ENCODE measurements at places on chromosomes 1 and 21. TPM values are rescaled to one million over a fixed set of nuclear protein-coding genes. Genes with fewer than 3 reads are reported as not detected.

DNA sequence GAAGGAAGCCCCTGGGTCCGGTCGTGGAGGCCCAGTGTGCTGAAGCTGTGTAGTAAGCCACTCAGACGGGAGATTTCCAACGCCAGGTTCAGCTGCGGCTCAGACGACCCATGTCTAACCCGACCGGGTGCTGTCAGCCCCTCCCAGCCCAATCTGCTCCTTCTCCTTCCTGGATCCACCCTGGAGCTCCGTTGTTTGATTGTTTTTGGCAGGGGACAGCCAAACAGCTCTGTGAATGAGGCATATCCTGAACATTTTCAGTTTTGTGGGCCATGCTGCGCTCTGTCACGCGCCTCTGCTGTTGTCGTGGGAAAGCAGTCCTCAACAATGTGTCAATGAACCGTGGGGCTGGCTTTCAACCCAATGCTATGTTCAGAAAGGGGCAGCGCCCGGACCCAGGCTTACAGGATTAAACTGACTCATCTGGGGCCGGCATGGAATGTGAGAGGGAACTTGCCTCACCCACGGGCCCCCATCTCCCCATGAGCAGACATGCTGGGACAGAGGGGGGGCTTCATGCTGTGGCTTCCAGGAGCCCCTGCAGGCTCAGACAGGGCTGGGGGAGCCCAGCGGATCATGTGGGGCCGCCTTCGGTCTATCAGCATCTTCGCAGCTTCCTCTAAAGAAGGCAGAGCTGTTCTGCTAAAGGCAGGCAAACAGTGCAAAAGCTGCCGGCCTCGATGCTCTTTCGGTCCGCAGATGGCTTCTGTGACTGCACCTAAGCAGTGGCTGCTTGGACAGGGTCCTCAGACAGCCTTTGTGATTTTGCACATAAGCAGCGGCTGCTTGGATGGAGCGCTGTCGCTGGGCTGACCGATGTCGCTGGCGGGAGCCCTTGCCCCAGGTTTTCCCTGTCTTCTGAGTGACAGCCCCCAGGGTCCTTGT, 101.7 kb downstream of the RIPK4 start:
- DNase-seq = no peak
- H3K36me3 ChIP-seq = no peaks in the 10 kb centered on the region
- H3K4me1 ChIP-seq = no peaks in the 10 kb centered on the region
- H3K27me3 ChIP-seq = no peaks in the 10 kb centered on the region

- H3K27ac ChIP-seq = no peak overlapping the region
- H3K4me3 ChIP-seq = no peak overlapping the region
- H3K36me3 ChIP-seq = no peaks in the 10 kb centered on the region
- H3K4me1 ChIP-seq = peaks cover 27% of the 10 kb centered on the region
- no peaks in the 10 kb centered on the region for H3K27me3 ChIP-seq
Measured at GRCh38 chr1:3618881-3619671, 5.7 kb upstream of the TPRG1L start.

DNA sequence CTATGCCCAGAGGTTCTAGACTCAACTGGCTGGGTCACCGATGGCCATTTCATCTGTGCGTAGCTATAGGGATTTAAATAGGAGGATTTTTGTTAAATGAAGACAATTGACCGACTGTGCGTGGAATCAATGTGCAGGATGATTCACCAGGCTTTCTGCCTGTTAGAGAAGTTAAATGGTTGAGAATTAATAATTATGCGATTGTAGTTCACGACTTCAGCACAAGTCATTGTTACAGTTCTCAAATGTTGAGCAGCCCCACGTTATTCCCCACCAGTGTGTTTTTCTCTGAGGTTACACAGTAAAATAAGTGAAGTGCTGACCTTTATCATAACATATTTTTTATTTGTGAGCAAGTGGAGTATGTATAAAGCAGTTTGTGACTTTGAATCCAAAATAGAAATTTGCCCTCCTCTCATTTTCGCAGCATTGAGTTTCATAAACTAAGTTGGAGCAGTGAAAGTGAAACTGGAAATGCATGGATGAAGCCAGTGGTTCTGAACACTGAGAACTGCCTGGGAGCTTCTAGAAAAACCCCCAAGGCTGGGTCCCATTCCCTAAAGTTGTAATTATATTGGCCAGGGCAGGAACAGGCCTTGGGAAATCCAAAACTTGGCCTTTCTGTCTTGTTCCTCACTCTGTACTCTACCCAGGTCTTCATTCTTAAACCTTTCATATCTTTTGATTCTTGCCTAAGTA, 102.6 kb downstream of the GALNT2 start:
- H3K27ac ChIP-seq = no peak overlapping the region
- DNase-seq = no peak
- H3K4me3 ChIP-seq = no peak overlapping the region
- H3K4me1 ChIP-seq = peaks cover 14% of the 10 kb centered on the region
- no peaks in the 10 kb centered on the region for H3K27me3 ChIP-seq

GRCh38 chr1:119903443-119903835, 7.1 kb upstream of the ADAM30 start:
- no peaks in the 10 kb centered on the region for H3K4me1 ChIP-seq
- H3K36me3 ChIP-seq = no peaks in the 10 kb centered on the region
- H3K4me3 ChIP-seq = no peak overlapping the region
- DNase-seq = no peak
- no peaks in the 10 kb centered on the region for H3K27me3 ChIP-seq
- H3K27ac ChIP-seq = no peak overlapping the region

DNA sequence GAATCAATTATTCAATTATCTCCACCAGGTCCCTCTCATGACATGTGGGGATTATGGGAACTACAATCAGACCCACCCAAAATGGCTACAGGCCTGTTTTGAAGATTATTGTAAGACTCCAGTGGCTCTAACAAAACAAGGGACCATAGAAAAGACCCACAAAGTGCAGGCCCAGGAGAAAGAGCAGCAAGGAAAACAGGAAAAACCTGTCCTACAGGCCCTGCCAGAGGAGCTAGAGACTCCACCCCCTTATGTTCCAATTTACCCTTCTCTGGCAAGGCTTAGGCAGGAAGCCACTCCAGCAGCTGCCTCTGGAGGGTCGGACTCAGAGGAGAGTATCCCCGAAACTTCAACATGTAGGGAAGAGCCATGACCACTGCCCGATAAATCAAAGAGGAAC, 96.5 kb downstream of the LIPI start:
- no peak for DNase-seq
- no peaks in the 10 kb centered on the region for H3K36me3 ChIP-seq
- no peak overlapping the region for H3K27ac ChIP-seq
- no peak overlapping the region for H3K4me3 ChIP-seq
- H3K4me1 ChIP-seq = no peaks in the 10 kb centered on the region

GRCh38 chr21:14943616-14944015, 121.2 kb downstream of the NRIP1 start:
- H3K4me3 ChIP-seq = no peak overlapping the region
- H3K36me3 ChIP-seq = no peaks in the 10 kb centered on the region
- H3K27me3 ChIP-seq = no peaks in the 10 kb centered on the region
- no peaks in the 10 kb centered on the region for H3K4me1 ChIP-seq
- H3K27ac ChIP-seq = no peak overlapping the region

- H3K27me3 ChIP-seq = no peaks in the 10 kb centered on the region
- H3K27ac ChIP-seq = no peak overlapping the region
- H3K4me3 ChIP-seq = no peak overlapping the region
- no peaks in the 10 kb centered on the region for H3K36me3 ChIP-seq
- H3K4me1 ChIP-seq = no peaks in the 10 kb centered on the region
Measured at GRCh38 chr21:20617130-20617529, 381.1 kb upstream of the NCAM2 start.

DNA sequence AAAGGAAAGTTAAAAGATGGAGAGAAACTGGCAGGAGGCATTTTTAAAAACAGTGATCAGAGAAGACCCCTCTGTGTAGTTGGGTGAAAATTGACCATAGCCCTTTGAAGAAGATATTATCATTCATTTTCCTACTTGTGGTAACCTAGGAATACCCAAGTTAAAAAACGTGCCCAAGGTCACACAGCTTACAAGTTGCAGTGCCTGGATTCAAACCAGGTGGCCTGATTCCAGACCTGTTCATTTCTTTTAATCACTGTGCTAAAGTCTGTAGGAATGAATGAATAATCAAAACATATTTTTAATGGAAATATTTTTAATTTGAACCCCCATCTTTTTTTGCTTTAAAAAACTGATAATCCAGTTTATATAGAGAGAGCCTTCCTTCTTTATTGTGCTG, 35.6 kb downstream of the MARK1 start:
- no peaks in the 10 kb centered on the region for H3K27me3 ChIP-seq
- H3K27ac ChIP-seq = no peak overlapping the region
- no peak overlapping the region for H3K4me3 ChIP-seq
- no peak for DNase-seq

DNA sequence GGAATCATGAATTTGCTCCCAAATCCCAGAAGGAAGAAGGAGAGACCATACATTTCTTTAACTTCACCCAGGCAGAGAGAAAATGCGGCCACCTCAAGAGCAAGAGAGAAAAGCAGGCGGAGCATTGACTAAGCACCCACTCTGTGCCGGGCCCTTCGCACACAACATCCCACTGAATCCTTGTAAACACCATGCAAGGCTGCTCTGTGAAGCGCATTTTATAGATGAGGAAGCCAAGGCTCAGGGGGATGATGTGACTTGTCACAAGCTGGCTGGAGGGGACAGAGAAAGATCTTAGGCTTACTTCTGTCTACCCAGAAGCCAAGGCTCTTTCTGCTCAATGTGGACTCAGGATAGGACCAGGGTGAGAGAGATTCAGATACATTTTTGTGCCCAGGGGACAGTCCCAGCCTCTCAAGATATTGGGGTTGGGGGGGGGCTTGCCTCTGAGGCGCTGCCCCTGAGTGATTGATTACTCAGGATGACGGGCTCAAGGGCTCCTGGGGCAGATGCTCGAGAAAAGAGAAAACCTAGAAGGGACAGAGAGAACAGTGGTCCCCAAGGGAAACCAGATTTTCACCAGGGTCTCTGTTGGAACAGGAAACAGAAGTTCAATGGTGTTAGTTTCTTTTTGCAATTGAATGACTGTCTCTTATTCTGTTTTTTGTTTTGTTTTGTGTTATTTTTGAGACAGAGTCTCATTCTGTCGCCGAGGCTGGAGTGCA, 19.5 kb downstream of the PADI2 start:
- no peaks in the 10 kb centered on the region for H3K27me3 ChIP-seq
- no peak overlapping the region for H3K27ac ChIP-seq
- DNase-seq = no peak
- H3K4me1 ChIP-seq = no peaks in the 10 kb centered on the region

GRCh38 chr1:195769461-195769860, 838.8 kb downstream of the KCNT2 start:
- no peak overlapping the region for H3K27ac ChIP-seq
- no peaks in the 10 kb centered on the region for H3K36me3 ChIP-seq
- no peak overlapping the region for H3K4me3 ChIP-seq
- no peak for DNase-seq
- no peaks in the 10 kb centered on the region for H3K27me3 ChIP-seq

Gene IRF6
- 0.42 TPM for polyA plus RNA-seq

Gene HSPA13
- 15.8 TPM for polyA plus RNA-seq

Measured in CD4-positive, alpha-beta memory T cell (primary cell).